ENCODE measurements at places on chromosomes 4 and X.

GRCh38 chrX:101595739-101596419 is 21.9 kb downstream of the ARMCX6 start:
- DNase-seq, result no peak

DNA sequence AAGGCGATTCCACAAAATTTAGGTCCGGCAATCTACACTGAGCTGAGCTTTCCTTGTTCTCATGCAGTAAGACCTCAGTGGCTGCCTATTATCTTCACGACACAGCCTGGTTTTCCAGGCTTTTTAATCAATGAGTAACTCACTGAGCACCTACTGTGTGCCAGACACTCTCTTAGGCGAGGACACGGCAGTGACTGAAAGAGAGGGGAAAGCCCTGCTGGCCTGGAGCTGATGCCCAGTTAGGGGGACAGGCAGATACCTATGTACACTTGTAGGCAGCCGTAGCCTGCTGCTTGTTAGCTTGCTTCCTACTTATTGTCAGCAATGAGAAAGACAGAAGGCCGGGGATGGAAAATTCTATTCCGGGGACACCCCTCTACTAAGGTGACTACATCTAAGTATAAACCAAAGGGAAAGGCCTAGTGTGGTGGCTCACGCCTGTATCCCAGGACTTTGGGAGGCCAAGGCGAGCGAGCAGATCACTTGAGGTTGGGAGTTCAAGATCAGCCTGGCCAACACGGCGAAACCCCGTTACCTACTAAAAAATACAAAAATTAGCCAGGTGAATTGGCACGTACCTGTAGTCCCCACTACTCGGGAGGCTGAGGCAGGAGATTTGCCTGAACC is 3.8 kb downstream of the WDR1 start:
- no peak for DNase-seq

DNA sequence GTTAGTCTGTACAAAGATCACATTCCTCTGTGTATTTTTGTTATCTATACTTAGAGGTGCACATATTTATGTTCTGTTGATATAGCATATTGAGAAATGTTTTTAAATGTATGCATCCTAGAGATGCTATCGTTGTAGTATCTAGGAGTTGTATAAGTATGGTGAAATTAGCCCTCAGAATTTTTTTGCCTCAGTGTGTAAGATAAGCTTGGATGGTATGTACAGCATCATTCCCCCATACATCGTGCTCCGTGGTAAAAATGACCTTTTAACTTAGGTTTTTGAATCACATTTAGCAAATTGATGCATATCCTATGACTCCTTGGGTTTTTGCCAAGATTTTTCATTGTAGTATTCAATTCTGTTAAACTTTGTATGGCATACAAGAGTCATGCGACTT is 113.5 kb downstream of the RPA4 start:
- DNase-seq, result no peak

DNA sequence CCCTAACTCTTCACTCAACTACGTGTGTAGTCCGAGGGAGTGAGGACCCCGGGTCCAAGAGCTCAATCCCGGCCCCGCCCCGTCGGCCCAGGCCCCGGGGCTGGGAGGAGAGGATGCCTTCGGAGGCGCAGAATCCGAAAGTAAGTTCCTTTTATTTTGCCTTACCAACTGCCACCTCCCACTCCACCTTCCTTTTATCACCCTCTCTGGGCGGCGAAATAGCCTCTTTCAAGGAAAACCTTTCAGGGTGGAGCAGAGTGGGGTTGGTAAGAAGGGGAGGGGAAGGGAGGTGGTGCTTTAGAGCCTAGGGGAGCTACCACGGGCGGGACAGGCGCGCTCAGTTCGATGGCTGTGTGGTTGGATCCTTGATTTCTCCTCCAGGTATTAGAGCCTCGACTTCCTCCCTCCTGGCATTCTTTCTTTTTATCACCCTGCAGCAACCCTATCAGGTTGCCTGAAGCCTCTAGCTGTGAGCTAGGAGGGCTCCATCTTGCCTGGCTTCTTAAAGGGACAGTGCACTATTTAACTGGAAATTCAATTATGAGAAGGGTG is 191.2 kb downstream of the RRAGB start:
- DNase-seq, result no peak

- DNase-seq, result no peak
These were observed 89.7 kb upstream of the TFDP3 start for GRCh38 chrX:133307637-133308498.

DNA sequence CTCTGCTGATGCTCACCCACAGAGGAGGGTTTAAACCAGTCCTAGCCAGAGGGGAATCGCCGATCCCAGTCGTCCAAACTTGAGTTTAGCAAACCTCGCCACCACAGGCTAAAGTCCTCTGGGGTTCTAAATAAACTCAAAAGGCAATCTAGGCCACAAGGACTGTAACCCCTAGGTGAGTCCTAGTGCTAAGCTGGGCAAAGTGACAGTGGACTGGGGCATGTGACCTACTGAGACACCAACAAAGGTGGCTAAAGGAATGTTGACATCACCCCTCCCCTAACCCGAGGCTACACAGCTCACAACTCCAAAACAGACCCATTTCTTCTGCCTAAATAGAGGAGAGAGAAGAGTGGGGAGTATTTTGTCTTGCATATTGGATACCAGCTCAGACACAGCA is 142.8 kb upstream of the PRDX4 start:
- no peak for DNase-seq

DNA sequence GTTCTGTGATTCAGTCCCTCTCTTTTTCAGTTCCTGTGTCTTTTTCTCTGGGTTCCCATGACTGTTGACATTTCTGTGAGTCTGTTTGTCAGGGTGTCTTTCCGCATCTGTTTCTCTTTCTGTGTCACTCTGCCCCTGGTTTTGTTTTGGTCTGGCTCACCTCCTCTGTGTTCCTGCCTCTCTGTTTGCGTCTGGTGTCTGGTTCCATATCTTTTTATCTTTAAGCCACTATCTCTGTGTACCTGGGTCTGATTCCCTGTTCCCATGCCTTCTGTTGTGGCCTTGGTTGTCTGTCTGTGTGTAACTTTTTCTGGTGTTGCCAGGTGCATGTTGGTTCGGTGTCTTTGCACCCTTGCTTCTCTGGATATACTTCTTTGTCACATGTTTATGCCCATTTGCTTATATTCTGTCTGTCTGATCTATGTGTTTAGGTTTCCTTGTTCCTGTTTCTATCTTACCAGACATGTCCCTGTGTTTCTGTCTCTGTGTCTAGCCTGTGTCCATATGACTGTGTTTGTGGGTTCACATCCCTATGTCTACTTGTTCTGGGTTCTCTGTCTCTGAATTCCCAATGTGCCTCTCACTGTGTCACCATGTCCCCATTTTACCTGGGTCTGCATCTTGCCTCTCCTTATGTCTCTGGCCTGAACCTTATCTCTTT is 50.2 kb downstream of the ITIH6 start:
- no peak for DNase-seq

GRCh38 chr4:15544248-15544729 is 74.6 kb downstream of the CC2D2A start:
- DNase-seq, result no peak

- no peak for DNase-seq
These were observed 89.1 kb upstream of the CBR4 start for GRCh38 chr4:169098969-169099690.

GRCh38 chr4:95198961-95199360 is 349.8 kb downstream of the UNC5C start:
- DNase-seq, result no peak

GRCh38 chr4:3440979-3441500 is 728 bp upstream of the HGFAC start:
- DNase-seq, result no peak
